Stimulated activated CD8-positive, alpha-beta memory T cell treated with anti-CD3 and anti-CD28 coated beads, Interleukin-4, amount 100 ng/mL, for 1 hour (primary cell): ENCODE measurements at places on chromosomes 1 and 21.

- no peak for DNase-seq
Measured at GRCh38 chr1:36168514-36168913, 12.6 kb downstream of the MAP7D1 start.

DNA sequence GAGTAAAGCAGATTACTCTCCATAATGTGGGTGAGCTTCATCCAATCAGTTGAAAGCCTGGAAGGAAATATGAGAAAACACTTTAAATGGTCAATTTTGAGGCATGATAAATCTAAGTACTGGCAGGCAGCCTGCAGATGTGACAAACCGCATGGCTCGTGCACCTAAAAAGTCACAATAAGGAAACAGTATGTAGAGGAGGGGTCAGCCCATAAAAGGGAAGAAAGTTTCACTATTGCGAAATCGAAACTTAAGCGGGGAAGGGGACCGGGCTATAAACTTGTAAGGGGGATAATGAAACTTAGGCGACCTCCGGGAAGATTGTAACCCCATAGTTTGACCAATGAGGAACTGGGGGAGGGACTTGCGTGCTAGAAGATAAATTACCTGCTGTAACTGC lies 109.8 kb downstream of the PLPPR4 start:
- DNase-seq, result no peak

- DNase-seq, result no peak
Measured at GRCh38 chr1:54409156-54410142, 3.3 kb upstream of the SSBP3 start.

GRCh38 chr1:18719786-18720451 lies 89.3 kb downstream of the PAX7 start:
- no peak for DNase-seq

- no peak for DNase-seq
Measured at GRCh38 chr1:42938645-42939615, 19.7 kb downstream of the SLC2A1 start.

- DNase-seq, result no peak
Measured at GRCh38 chr1:4585216-4585615, 69.2 kb upstream of the AJAP1 start.

- DNase-seq, result no peak
Measured at GRCh38 chr1:174799136-174799479, 200.6 kb upstream of the CACYBP start.

DNA sequence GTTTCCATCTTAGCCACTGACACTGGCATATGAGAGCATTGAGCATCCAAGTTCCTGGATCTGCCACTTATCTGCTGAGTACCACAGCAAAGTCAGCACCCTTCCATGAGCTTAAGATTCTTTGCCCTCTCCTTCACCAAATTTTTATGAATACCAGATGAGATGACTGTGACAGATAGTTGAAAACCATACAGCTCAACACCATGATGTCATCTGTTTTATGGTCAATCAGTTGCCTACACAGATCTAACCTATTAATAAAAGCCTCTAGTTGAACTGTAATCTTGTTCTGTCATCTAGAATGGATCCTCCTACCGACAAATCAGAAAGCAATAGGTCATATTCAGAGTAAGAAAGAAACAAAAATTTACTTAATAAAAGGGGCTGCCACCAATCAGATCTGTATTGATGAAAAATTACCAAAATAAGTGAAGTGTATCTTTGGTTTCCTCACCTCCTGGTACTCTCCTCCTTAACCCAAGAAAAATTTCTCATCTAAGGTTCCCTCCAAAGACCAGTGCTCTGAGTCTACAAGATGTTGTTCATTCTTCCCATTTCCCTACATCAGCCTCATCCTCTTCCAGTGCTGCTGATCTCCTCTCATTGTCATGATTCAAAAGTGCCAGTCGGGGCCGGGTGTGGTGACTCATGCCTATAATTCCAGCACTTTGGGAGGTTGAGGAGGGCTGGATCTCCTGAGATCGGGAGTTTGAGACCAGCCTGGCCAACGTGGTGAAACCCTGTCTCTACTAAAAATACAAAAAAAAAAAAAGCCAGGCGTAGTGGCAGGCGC lies 138.8 kb upstream of the CTTNBP2NL start:
- DNase-seq, result no peak

DNA sequence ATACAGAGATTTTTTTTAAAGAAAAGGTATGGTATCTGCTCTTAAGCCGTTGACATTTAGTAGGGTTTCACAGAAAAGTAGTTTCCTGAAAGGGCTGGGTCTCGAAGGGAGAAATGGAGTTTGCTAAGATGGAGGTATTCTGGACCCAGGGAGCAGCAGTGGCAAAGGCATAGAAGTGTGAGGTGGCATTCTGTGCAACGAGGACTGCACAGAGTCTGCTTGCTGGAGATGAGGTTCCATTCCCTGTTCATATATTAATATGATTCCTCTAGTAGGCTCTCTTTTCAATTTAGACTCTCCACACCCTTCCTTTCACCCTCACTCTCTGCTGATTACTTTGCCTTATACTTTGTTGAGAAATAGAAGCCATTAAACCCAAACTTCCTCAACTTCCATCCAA lies 38.5 kb upstream of the PODN start:
- DNase-seq, result no peak

GRCh38 chr1:153963850-153964331 lies 554 bp upstream of the SLC39A1 start:
- DNase-seq, result no peak

DNA sequence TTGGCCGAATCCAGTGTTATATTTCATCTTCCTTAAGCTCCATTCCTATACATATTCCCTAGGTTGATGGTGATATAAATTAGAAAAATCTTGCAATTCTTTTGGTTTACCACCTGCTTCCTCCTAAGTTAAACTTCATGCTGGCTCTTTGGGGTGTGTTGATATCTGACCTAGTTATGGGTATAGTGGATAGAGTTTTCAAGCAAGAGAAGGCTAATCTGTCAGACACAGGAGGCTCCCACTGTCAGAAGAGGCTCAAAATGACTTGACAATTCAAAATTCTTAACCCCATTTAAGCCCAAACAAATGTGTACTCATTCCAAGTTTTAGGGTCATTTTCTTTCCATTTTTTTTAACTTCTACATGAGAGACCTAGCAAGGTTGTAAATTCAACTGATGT lies 8.5 kb upstream of the SLC35D1 start:
- DNase-seq, result no peak

- no peak for DNase-seq
Measured at GRCh38 chr1:39671433-39671792, 494 bp downstream of the NT5C1A start.

DNA sequence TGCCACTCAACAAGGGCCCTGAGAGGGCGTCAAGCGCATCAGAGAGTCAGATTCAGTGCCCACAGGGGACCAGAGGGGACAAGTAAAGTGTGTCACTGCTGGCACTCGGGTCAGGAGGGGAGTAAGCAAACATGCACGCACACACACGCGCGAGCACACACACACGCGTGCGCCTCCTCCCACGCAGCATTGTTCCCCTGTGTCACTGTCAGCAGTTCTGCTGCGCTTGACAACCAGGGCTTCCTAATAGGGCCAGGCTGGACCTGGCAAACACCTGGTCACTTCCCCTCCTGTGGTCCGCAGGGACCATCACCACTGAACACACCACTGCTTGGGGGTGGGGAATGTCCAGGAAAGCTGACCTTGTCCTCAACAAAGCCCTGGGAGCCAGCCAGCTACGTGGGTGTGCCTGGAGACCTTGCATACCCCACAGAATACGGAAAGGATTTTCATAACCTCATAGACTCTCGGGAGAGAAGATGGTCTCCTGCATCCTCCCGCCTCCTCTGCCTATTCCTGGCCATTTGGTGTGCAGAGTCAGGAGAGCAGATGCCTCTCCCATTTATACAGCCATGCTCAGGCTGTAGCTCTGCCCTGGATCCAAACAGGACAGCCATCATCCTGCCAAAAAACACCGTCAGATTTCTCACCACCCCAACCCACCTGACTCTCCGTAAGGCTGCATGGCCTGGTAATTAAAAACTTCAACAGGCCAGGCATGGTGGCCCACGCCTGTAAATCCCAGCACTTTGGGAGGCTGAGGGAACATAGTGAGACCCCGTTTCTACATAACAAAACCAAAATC lies 73.2 kb downstream of the SSBP3 start:
- DNase-seq, result no peak

DNA sequence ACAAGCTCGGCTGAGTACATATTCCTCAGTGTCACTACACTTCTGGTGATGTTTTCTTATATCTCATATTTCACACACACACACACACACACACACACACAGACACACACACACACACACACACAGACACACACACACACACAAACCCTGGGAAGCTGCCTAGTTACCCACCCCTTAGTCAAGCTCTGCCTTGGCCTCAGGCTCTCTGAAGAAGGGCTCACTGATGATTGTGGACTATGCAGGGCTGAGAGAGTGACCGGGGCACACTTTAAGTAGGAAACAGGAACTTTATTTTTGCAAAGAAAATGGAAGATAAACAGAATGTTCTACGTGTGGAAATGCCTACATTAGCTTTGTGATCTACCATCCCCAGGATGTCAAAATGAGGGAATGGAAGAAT lies 19.2 kb upstream of the LCE2D start:
- no peak for DNase-seq

GRCh38 chr1:93707956-93708355 lies 26.3 kb upstream of the BCAR3 start:
- DNase-seq, result no peak

- DNase-seq, result no peak
Measured at GRCh38 chr1:185721553-185721952, 12.6 kb upstream of the HMCN1 start.

DNA sequence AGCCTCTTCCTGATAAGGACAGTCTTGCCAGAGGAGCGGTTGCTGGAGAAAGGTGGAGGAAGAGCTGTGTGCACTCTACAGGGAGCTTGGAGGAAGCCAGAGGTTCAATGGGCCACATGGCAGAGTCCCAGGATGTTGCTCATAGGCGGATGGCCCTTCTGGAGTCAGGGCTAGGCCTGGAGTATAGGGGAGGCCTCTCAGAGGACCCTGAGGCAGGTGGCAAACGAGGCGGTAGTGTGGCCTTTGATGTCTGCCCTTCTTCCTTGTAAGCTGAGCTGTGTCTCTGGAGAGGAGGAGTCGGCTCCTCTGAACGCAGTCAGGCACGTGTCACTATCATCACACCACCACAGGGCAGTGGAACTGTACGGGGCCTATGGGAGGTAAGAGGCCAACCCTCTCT lies 8.6 kb downstream of the PKP1 start:
- no peak for DNase-seq

DNA sequence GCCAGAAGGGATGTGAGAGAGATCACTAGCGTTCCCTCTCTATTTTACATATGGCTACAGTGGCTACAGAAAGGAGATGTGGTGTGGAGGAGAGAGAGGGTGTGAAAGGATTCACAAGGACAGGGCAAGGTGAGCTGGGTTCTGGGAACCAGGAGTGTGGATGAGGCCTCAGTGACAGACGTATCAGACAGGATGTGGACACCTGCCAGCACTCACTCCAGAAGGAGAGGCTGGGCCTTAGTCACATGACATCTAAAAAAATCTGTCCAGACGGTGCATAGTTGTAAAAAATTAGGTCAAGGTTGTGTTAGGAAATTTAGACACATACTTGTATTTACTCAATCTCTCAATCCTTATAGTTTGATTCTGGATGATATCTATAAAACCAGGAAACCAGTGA lies 10.6 kb downstream of the TRIM67 start:
- DNase-seq, result no peak

DNA sequence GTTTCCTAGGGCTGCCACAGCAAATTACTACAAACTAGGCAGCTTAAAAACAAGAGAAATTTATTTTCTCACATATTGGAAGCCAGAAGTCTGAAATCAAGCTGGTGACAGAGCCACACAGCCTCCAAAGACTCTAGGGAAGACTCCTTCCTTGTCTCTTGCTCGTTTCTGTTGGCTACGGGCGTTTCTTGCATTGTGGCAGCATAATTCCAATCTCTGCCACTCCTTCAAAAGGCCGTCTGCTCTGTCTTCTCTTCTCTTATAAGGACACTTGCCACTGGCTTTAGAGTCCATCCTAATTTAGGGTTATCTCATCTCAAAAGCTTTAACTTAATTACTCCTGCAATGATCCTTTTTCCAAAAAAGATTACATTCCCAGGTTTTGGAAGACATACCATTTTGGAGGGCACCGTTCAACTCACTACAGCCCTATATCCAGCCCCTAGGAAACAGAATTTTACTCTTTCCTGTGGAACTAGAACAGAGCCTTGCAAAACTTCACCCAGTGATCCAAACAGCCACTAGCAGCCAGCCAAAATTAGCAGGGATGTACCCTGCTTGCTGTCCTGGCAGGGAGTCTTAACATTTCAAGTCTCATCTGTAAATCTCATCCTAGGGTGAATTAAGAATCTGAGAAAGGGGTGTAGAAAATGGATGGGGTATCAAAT lies 9.2 kb downstream of the STYXL2 start:
- no peak for DNase-seq

GRCh38 chr1:42961312-42962091 lies 2.8 kb upstream of the SLC2A1 start:
- DNase-seq, result no peak
